ENCODE measurements at places on chromosomes 3 and 15.

DNA sequence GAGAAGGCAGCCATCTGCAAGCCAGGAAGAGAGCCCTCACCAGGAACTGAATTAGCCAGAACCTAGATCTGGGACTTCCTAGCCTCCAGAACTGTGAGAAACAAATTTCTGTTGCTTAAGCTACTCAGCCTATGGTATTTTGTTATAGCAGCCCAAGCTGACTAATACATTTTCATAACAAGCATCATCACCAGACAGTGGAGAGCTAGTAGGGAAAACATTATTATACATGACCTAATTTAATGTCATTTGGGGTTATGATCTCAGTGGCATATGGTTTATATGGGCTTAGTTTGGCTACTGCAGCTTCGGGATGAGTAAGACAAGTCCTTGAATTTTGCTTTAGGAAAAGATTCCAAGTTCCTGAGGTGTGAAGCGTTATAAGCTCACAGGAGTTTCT is 35.6 kb downstream of the LNP1 start:
- no peak for DNase-seq

GRCh38 chr3:186095561-186096081 is 13.3 kb downstream of the ETV5 start:
- no peak for DNase-seq

DNA sequence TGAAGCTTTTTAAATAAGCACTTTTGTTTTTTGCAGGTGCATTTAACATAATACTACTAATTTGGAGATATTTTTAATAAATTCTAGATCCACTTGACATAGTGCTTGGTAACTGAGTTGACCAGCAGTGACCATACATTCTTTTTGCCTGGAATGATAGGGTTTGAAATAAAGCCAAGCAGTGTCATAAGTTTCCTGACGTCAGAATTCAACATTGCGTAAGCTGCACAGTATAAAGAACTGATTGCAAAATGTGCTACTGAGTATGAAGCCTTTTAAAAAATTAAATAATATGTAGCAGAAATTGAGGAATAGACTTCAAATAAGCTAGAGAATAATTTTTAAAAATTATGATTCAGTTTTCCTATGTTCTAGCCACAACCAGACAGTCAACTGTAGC is 454.6 kb upstream of the ARPP21 start:
- DNase-seq, result no peak

- DNase-seq, result no peak
Measured at GRCh38 chr3:89000886-89001285, 106.5 kb upstream of the EPHA3 start.

DNA sequence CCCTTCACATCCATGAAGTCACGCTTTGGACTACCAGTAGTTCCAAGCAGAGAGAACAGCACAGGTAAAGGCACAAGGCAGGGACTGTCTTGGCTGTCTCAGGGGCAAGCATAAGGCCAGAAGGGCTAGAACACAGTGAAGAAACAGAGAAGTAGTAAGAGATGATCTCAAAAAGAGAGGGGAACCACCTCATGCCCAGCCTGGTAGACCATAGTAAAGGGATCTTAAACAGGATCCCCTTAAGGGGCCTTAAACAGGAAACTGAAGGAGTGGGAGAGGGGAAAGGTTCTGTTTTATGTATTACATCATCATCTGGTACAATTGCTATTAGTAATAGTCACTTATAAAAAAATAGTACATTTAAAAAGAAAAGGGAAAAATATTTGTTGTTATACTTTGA is 25.8 kb downstream of the P2RY1 start:
- no peak for DNase-seq

DNA sequence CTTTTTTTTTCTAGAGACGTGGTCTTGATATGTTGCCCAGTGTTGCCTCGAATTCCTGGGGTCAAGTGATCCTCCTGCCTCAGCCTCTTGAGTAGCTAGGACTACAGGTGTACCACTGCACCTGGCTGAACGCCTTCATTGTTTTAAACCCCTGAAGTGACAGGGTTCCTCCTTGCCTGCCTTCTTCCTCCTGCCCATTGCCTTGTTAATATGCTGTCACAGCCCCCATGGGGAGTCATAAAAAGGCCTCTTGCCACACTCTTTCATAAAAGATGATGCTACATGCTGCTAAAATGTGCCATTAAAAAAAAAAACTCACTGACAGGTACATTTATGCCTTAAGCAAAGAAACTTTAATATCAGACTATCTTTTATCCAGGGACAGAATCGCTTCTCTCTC is 116.8 kb upstream of the SKOR1 start:
- DNase-seq, result no peak

DNA sequence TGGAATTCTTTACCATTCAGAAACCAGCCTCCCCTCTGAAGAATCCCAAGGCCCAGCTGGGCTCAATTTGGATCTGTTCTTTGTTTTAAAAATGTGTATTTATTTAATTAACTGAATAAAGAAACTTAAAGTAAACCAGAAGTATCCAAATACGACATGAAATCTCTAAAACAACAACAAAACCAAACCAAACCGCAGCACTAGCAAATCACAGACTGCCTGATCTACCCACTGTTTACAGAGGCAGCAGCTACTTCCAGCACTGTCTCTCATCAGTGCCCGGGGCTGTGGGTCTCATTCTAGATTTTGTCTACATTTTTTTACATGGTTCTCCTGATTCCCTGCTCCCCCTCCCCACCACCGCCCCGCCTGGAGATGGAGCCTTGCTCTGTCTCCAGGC is 2.3 kb downstream of the FLNB start:
- DNase-seq, result no peak

GRCh38 chr3:141681390-141681780 is 56.7 kb upstream of the RNF7 start:
- no peak for DNase-seq

- DNase-seq, result no peak
Measured at GRCh38 chr15:51841406-51842040, 12.1 kb downstream of the TMOD3 start.

DNA sequence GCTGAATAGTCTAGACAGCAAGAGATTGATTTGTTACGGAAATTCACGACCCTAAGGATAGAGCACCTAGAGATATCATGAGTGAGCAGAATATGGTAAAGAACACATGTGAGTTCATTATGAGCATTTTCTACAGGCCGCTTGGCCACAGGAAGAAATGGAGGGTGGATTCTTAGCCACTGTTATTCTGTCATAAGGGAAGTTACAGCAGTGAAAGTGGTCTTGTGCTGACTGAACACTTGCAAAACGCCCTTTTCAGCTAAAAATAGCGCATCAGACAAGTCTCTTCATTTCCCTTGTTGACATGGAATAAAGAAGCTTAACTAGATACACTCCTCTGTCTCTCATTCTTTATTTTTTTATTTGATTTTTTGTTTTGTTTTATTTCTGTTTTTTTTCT is 19.8 kb downstream of the DGKG start:
- DNase-seq, result no peak

GRCh38 chr3:186032321-186032720 is 76.6 kb downstream of the ETV5 start:
- DNase-seq, result peak; percentile 25

GRCh38 chr3:171439996-171440395 is 20.2 kb downstream of the TNIK start:
- no peak for DNase-seq

DNA sequence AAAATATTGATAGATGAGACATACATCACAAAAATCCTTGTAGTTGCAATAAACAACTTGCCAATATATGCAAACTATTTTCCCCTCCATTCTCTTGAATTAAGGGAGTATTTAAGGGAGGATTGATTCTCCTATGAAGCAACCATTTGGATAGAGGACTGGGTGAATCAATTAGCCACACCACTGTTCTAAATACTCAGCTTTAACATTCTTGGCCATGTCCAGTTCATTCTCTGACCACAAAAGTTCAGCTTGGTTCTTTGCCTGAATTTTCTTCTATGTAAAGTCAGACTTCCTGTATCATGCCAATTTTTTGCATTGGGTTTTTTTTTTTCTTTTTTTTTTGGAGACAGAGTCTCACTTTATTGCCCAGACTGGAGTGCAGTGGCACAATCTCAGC is 15.8 kb upstream of the SEC11A start:
- no peak for DNase-seq

DNA sequence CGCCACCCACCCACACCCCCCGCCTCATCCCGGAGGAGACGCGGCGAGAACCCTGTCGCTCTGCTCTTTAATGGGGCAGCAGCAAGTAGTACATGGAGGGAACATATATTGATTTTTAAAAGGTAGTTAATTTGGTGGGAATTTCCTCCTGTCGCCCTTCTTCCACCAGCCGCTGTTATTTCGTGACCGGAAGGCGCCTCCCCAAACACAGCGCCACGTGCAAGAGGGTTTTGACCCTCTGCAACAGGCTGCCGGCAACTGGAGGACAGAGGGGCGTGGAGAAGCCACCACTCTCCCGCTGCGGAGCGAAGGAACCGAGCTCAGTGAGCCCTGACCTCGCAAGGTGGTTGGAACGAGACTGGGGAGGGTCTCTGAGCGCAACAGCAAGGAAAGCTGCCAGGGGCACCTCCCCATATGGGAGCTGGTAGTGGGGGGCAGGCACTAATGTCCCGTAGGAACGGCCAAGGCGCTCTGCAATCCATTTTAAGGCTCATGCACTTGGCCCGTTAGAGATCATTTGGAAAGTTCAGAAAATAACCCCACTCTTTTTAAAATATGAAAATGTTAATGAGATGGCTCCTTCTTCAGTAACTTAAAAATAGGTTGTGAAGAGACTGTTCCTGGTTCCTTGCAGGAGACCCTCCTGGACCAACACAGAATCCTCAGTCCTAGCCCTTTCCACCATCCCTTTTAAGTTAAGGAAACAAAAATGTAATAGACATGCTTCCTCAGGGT is 4.3 kb downstream of the ONECUT1 start:
- no peak for DNase-seq

DNA sequence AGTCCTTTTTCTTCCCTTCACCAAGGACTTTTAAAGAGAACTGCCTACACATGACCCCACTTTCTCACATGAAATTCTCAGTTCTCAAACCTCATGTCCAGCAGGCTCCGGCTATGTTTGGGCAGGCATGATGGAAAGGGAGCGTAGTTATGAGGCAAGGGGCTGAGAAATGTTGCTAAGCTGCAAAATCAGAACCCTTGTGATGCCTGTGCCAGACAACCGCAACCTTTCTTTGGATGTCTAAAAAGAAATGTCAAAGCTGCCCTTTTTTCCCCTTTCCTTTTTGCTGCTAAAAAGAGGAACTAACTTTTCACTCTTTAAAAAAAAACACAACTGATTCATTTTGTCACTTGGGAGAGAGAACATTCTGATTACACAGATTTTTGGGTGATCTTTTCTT is 19.2 kb downstream of the GNB4 start:
- no peak for DNase-seq

DNA sequence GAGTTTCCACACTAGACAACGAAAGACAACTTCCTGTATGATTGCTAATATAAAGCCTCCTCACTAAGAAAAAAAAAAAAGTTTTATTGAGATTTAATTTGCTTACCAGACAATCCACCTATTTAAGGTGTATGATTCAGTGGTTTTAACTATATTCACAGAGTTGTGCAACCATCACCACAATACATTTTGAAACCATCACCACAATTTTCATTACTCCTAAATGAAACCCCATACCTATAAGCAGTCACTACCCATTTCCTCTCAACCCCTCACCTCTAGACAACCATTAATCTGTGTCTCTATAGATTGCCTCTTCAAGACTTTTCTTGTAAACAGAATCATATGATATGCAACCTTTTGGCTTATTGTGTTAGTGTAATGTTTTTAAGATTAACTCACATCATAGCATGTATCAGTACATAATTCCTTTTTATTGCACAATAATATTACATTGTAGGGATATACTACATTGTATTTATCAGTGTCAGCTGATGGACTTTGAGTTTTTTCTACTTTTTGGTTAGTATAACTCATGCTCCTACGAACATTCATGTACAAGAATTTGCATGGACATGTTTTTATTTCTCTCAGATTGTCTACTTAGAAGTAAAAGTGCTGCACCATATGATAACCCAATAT is 339.7 kb downstream of the NLGN1 start:
- DNase-seq, result no peak

DNA sequence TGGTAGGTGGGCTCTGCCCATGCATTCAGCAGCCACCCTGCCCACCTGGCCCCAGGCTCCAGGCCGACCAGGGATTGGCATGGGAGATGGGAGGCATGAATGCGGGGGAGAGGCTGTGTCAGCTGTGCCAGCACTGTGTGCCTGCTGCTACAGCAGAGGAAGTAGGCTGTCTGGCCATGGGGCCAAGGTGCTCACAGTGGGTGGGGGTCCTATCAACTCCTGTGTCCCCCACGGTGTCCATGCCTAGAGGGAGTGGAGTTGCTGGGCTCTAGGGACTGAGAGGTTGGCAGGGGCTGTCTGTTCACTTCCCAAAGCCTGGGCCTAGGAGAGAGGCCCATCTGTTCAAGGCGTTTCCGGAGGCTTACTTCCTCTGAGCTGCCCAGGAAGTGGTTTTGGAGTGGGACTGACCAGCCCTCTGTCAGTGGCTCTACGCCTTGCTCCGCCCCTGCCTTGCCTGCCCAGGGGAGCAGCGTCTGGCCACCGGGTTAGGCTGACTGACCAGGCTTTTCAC is 5.8 kb downstream of the PRKCD start:
- DNase-seq, result no peak

- no peak for DNase-seq
Measured at GRCh38 chr15:41658689-41659088, 1.5 kb upstream of the MGA start.

GRCh38 chr3:39105687-39106063 is 1.8 kb downstream of the GORASP1 start:
- DNase-seq, result no peak

- DNase-seq, result no peak
Measured at GRCh38 chr15:51366920-51367319, 25.5 kb downstream of the GLDN start.

GRCh38 chr15:32646291-32646690 is 4.8 kb downstream of the SCG5 start:
- peak; percentile 78 for DNase-seq

DNA sequence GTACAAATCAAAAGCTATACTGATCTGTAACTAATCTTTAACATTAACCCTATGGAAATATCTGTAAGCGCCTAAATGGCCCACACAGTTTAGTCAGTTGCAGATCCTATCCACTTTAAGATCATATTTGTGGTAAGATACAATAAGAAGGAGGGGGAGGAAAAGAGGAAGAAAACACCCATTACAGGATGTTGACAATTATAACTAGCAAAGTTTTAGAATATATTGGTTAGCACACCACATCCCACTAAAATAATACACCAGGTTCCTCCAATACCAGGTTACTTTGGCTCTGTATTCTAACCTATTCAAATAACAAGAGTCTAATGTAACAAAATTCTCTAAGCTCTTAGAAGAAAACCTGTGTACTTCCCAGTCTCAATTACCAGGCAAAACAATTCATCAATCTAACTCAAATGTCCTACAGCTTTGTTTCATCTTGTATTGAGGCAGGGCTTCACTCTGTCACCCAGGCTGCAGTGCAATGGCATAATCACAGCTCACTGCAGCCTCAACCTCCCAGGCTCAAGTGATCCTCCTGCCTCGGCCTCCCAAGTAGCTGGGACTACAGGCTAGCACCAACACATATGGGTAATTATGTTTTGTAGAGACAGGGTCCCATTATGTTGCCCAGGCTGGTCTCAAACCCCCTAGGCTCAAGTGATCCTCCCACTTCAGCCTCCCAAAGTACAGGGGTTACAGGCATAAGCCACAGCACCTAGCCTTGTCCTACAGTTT is 4.2 kb downstream of the SLC4A7 start:
- DNase-seq, result no peak

GRCh38 chr3:172580680-172581401 is 57.6 kb upstream of the TNFSF10 start:
- DNase-seq, result no peak

Measured in NCI-H524 treated with DMSO at 0.1 percent for 48 hours (cell line).